Uterus (tissue), 4 donors: ENCODE measurements at places on chromosomes 3 and 15.
A peak's percentile ranks its signal among the peaks of the same experiment; 100 is the strongest.

GRCh38 chr15:25735550-25736384, 127.4 kb downstream of the ATP10A start:
- no peak for DNase-seq

- no peak for DNase-seq
Measured at GRCh38 chr3:98769448-98769847, 6.3 kb downstream of the ST3GAL6 start.

- DNase-seq, result no peak
Measured at GRCh38 chr3:23258110-23258509, 55.0 kb downstream of the UBE2E2 start.

DNA sequence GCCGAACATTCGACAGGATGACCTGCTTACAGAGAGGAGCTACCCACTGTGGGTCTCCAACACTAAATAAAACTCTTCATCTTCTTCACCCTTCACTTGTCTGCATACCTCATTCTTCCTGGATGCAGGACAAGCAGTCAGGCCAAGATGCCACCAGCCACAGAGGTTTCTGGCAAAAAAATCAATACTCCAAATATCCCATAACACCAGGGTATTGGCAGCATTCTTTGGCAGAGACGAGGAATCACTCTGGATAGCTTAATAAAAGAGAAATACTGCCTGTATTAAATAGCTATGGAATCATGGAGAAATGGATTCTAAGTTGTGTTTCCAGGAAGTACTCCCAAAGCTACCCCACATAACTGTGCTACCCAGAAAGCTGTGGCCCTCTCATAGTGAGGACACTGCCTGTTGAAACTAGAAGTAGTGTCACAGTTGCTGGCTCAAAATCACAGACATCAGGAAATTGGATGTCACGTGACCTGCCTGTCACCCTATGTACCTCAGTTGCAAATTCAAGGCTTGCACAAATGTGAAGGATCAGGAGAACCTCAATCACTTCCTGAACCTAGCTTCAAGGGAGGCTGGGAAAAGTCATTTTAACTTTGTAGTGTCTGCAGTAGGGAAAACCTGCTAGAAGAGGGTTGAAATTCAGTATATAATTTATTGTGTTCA, 11.0 kb upstream of the LRRC31 start:
- no peak for DNase-seq

DNA sequence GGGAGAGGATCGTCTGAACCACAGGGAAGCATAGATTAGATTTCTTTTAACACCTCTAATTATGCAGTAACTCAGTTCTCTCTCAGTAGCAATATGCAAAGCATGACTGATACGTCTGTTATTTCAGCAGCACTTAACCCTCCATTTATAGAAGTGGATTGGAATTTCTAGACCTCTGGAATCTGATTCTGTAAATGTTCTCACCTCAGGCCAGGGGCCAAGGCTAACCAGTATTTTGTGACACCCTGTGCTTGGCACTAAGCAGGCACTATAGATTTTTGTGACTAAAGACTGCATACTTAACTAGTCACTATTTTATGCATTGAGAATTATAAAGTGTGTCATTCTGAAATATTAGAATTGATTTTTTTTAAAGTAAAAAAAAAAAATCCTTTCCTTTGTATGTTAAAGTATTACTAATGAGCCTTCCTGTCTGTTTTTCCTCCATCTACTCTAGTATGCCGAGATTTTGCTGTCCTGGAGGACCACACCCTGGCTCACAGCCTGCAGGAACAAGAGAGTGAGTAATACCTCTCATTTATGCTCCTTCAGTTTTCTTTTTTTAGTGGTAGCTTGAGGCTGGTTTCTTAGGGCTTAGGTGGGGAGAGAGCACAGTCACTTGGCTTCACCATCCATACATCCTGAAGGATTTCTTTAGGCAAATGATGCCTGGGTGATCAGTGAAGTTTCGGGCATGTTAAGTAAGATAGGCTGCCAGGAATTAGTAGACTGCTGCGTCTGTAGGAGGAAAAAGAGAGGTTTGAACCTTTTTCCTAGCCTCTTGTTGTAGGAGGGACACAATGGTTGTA, 26.5 kb upstream of the UTS2B start:
- DNase-seq, result peak; percentile 18

DNA sequence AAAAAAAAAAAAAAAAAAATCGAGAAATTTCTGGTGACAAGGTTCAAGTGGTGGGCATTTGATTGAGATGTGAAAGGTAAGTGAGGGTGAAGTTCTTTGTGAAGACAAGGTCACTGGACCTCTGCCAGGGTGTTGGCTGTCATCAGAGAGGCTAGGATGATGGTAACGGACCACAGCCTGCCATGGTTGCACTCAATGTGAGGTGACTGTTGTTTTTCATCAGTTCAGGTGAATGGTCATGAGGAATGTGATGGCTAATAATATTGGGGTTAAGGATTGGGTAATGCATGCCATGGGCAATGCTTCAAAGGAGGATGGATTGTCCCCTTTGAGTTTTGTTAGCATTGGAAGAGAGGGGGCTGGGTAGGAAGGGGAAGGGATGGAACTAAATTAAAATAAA, 4.3 kb upstream of the ALPK3 start:
- no peak for DNase-seq

GRCh38 chr3:77068808-77069207, 28.9 kb downstream of the ROBO2 start:
- DNase-seq, result no peak

DNA sequence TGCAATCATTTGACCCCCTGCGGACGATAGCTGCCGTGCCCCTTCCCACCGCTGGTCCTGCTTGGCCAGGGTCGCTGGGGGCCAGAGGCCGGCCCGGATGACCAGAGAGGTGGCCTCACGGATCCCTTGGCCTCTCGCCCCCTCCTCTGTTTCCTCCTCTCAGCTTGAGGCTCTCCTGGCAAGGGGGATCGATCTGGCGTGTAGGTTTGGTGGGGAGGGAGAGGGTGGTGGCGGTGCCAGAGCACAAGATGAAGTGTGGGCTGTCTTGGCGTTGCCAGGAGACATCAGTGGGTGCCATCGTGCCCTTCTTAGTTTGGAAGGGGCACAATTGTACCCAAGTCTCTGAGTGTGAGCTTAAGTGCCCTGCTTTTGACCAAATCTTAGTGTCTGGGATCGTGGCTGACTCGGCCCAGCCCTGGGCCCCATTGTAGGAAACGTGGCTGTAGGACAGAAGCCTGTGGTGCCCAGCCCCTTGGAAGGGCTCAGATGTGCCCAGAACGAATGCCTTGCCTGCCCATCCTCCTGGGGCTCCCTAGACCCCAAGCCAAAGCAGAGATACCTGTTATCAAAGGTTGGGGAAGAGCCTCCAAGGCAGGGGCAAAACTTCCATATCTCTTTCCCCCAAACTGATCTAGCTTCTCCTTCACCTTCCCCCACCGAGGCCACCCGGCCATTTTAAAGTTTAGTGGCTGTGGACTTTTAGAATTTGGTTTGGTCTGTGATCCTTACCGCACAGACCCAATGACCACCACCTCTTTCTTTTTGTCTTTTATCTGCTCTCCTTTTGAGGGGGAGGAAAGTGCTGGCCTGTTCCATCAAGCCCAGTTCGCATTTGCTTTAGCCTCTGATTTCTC, 14.4 kb downstream of the NR2F2 start:
- no peak for DNase-seq
